ENCODE measurements at places on chromosomes 7 and 10.

DNA sequence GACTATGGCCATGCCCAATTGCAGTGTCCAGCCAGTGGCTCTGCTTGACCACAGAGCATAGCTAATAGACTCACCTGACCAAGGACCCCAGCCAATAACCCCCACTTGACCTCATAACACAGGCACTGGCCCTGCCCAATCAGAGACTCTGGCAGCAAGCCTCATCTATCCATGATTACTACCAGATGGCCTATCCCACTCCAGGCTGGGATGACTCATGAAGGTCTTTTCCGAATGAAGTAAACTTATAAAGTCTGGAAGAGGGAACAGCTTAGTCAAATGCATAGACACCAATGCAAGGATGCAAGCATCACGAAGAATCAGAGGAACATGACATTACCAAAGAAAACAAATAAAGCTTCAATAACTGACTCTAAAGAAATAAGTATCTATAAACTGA, 141.4 kb downstream of the TMEM168 start:
- no peak for DNase-seq

DNA sequence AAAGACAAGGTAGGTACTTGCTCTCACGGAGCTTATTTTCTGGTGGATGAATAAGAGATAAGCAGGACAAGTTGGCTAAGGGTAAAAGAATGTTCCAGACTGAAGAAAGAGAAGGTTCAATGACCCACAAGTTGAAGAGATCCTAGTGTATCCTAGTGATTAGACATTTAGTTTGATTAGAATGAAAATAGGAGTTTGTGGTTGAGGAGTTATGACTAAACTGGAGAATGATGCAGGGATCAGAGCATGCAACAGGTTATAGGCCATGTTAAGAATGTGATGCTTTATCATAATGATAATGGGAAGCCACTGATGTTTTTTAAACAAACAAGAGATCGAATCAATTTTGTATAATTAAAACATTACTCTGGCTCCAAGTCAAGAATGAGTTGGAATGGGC, 357.2 kb downstream of the HPSE2 start:
- no peak for DNase-seq

GRCh38 chr7:6279937-6280336, 7.5 kb upstream of the CYTH3 start:
- no peak for DNase-seq

DNA sequence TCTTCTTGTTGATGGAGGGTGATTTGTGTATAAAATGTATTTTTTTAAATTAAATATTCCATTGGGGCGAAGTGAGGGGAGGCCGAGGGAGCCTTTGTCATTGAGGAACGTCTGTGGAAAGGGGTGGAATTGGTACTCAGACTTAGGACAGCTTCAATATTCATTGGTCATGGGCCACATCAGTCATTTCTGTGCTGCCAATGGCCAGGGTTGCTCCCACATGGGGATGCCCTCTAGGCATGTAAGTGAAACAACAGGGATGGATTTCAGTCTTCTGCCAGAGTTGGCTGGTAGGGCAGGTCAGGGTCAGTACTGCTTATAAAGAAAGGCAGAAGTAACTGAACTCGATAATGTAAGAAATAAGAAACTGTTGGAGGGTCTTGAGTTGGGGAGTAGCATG, 47.2 kb downstream of the NEURL1 start:
- DNase-seq = no peak

GRCh38 chr10:70688828-70689227, 16.5 kb downstream of the ADAMTS14 start:
- no peak for DNase-seq

- no peak for DNase-seq
Observed at GRCh38 chr7:134220236-134220635, 93.1 kb downstream of the LRGUK start.

- no peak for DNase-seq
Observed at GRCh38 chr10:98384531-98385133, 30.4 kb downstream of the PYROXD2 start.

DNA sequence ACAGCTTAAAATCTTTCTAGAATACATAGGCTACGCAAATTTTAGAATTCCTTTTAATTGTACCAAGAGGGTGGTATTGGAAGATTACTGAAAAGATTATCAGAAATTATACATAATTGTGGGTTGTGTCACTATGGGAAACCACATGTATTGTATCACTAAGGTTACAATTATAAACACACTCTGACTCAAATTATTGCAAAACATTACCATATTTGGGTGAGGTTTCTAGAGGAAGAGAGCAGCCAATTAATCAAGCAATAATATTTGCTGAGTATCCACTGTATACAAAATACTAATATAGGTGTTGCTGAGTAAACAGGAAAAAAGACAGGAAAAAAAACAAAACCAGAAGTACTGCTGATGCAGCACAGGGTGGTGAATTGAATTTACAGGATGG, 3.1 kb upstream of the CAPZA2 start:
- DNase-seq = no peak

GRCh38 chr10:117353684-117354083, 21.6 kb downstream of the PDZD8 start:
- DNase-seq = no peak

DNA sequence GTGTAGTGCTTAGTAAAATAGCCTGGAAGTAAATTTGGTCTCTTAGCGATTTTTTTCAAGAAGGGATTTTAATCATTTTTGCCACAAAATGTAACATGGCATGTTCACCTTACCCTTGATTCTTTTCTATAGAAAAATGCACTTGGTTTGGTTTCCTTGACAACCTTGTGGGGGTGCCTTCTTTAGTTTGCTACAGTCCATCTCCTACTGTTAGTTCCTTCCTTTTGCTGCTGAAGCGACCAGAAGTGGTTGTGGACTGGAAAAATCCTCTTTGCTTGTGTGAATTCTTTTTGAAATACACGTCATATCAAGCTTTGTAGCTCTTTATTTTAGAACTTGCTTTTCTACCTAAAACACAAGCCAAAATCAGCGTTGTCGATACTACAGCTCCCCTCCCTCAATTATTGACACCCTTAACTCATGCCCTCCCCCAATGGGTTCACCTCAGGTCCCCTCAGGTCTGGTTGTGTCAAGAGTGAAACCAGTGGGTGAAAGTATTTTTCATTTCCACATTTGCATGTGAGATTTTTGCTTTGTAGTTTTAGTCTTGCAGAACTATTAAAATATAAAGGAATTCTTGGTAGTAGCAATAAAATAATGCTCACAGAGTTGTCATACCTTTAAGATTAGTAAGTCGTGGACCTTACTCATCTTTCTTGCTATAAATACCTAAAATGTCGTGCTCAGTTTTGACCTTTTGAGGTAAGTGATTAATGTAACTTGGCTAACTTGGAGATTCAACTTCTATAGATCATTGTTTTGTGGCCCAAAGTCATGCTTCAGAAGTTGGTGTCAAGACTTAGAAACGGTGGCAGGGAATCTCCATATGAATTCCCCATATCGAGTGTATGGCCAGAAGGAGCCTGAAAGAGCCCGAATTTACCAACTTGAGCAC, 1.5 kb downstream of the ACTR3B start:
- DNase-seq = no peak

DNA sequence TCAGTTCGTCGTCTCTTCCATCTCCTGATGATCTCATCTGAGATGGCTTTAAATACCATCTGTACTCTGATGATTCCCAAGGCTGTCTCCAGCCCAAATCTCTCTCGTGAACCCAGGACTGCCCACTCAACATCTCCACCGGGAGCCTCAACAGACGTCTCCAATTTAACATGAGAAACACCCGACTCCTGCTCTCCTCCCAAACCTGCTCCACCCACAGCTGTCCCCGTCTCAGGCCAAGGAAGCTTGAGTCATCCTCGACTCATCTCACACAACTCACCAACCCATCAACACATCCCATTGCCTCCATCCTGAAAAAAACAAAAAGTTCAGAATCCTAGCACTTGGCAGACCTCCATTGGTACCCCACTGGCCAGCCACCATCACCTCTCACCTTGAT, 29.7 kb upstream of the CALN1 start:
- no peak for DNase-seq

GRCh38 chr10:73229567-73229966, 17.5 kb downstream of the DNAJC9 start:
- DNase-seq = no peak

- DNase-seq = no peak
Observed at GRCh38 chr10:34555653-34556052, 259.4 kb downstream of the PARD3 start.
